Memory B cell (primary cell): ENCODE measurements at places on chromosomes 2 and 18.
A peak's percentile ranks its signal among the peaks of the same experiment; 100 is the strongest.

DNA sequence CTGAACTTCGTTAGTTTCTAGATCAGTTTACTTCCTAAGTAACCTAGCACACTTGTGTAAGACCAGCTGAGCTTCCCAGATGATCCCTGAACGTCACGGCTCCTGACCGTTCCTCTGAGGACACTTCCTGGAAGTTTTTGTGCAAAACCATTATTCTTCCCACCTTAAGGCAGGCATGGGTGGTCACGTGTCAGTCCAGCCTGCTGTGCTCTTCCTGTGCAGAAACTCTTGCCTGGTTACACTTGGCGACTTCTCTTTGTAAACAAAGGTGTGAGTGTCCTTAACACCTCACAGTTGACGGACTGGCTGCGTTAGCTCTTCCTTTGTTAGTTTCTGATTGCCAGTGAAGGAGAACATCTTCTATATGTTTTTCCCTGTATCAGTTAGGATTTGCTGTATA, 118.3 kb downstream of the SH3RF3 start:
- DNase-seq = no peak

GRCh38 chr2:100888601-100889000, 68.7 kb downstream of the NPAS2 start:
- DNase-seq = no peak

DNA sequence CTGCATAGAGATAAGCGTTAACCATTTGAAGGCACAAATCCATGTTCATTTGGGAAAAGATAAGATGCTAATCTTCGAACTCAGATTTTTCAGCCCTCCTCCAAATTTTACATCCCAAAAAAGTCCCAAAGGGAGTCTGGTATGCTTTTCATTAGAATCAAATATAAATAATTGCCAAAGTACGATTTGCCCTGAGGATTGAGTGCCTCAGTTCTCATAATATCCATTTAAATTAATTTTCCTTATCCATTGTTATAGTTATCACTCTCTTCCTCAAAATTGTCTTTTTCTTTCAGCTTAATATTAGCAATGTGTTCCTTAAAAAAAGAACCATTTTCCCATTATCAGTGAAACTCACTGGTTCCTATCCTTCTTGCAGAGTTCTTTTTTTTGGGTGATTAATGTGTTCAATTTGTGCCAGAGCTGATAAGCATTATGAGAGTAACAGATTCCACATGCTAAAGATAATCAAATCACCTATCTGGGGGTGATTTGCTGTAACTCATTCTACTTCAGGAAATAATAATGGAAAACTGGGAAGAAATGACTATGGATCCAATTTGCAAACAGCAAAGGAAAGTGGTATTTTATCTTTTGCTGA, 686 bp downstream of the HNMT start:
- no peak for DNase-seq

DNA sequence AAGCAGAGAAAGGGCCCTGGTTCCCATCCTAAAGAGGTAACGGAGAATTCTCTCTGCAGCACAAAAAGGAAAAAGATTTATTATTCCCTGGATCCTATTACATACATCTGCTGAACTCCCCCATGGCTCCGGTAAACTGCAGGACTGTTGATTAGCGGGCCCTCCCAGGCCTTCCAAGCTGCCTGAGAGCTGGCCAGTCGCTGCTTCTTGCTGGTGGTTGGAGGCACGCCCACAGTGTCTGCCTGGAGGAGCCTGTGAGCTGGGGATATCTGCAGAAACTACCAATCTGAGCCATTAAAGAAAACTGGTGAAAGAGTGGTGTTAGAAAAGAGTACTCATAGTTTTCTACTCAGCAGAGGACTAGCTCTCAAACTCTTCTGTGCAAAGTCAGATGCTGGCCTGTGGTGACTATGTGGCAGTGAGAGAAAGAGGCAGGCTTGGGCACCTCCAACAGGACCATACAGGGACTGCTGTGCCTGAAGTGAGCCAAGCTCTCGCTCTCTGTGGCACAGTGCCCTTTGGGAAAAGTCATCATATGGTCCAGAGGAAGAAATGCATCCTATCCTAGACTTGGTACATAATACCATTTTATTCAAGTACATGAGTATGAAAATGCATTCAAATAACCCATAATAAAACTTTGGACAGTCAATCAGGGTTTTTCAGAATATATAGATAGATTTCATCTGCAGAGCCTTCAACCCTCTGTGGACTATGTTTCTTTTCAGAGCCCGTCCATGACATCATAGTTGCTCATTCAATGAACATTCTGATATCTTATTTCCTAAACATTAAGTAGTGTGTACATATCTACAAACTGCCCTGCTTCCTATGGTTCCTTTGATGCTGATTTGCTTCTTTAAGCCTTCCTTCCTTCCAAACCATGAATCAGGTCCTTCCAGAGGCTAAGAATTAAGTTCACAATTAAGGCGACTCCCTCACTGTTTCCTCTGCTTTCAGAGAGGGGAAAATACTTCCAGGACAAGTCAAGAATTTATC, 242.0 kb upstream of the LYPD1 start:
- no peak for DNase-seq

DNA sequence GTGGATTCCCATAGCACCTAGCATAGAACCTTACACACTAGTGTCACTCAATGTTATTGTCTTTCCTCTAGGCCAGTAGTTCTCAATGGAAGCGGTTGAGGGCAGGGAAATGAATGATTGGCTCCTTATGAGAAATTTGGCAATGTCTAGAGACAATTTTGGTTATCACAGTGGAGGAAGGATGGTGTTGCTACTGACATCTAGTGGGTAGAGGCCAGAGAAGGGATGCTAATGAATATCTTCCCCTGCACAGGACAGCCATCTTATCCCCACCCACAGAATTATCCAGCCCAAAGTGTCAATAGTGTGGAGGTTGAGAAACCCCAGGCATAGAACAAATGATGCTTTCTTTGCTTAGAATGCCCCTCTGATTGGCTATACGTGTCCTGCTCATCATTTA, 15.8 kb downstream of the C18orf63 start:
- DNase-seq = no peak

- no peak for DNase-seq
Measured at GRCh38 chr2:128622955-128623620, 304.4 kb upstream of the HS6ST1 start.

- DNase-seq = no peak
Measured at GRCh38 chr2:34372967-34373366, 773.9 kb upstream of the FAM98A start.

GRCh38 chr2:175690113-175690837, 311.8 kb downstream of the LNPK start:
- peak; percentile 15 for DNase-seq

- DNase-seq = no peak
Measured at GRCh38 chr2:191363267-191363666, 118.1 kb downstream of the MYO1B start.

GRCh38 chr2:212994976-212995375, 156.4 kb downstream of the IKZF2 start:
- no peak for DNase-seq

GRCh38 chr2:221554769-221555493, 17.2 kb downstream of the EPHA4 start:
- peak; percentile 46 for DNase-seq

DNA sequence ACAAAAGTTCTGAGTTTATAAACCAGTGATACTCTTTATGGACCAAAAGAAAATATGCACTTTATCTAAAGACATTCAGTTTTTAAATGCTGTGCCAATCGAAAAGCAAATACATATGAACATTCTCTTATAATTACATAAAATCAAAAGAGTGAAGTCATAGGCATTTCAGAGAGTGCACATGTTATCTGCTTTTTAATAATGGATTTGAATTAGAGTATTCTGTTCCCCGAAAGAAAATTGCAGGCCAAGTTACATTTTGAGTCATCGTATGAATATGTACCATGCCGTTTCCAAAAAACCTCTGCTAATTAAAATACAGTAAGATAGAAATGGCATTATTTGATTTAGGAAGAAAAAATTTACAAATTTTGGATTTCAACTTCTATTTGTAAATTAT, 565.7 kb downstream of the ZEB2 start:
- DNase-seq = no peak

DNA sequence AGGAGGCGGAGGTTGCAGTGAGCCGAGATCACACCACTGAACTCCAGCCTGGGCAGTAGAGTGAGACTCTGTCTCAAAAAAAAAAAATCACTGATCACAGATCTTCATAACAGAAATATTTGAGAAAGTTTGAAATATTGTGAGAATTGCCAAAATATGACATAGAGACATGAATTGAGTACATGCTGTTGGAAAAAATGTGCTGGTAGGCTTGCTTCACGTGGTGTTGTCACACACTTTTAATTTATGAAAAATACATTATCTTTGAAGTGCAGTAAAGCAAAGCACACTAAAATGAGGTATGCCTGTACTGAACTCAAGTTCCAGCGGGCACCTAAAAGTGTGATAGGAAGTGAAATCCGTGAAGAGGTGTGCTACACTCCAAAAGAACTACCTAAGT, 152.6 kb downstream of the TMEFF2 start:
- DNase-seq = no peak

GRCh38 chr2:30421026-30421603, 25.9 kb upstream of the LCLAT1 start:
- DNase-seq = no peak

DNA sequence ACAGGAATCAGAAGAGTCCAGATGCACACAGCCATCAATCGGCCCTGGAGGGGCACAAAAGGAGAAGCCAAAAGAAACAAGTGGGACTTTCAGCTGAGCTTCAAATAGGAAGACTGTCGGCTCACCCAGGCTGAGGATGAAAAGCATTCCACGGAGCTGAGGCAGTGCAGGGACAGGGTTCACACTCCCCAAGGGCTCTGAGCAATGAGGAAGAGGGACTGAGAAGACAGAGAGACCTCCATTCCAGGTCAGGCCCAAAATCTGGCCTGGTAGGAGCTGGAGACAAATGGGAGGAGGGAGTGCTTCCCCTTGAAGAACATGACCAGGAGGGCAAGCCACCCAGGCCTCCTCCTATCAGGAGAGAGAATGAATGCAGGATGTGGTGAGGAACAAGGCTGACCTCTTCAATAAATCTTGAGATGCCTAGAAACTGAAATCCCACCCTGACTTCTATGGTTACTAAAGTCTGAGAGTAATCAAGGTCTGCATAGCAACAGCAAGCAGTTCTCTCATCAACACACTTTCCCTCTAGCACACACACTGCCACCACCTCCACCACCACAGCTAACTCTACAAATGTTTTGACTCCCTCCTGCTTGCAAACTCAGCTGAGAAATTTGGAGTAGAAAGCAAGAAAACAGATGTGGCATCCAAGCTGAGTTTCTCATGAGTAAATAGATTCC, 434.4 kb downstream of the TNS1 start:
- no peak for DNase-seq

DNA sequence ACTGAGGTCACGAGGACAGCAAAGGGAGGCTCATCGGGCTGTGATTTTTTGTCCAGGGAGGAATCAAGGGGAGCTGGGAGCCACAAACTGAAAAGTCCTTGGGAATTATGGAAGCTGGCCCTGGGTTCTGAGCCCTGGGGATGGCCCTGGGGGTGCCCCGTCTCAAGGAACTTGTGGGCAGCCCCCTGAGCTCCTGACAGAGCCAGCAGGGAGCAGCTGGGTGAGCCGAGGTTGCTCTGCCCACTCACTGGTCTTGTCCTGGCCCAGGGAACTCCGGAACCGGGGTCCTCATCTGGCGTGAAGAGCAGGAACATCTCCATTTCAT, 61.3 kb upstream of the HDAC4 start:
- no peak for DNase-seq

DNA sequence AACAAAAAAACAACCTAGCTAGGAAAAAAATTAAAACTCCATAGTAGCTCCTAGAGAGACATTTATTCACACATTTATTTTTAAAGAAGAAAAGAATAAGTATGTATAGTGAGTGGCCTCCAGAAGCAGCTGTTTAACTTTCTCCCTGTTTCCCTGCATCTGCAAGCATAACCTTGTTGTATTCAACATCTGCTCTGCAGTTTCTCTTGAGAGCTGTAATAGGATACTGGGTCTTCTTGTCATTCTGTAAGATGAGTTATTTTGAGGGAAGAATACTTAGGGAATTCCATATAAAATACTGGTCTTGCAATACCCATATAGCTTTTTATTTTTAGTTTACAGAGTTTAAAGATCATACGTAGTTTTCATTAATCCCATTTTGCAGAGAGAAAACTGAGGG, 246.6 kb downstream of the LRRTM1 start:
- DNase-seq = no peak

DNA sequence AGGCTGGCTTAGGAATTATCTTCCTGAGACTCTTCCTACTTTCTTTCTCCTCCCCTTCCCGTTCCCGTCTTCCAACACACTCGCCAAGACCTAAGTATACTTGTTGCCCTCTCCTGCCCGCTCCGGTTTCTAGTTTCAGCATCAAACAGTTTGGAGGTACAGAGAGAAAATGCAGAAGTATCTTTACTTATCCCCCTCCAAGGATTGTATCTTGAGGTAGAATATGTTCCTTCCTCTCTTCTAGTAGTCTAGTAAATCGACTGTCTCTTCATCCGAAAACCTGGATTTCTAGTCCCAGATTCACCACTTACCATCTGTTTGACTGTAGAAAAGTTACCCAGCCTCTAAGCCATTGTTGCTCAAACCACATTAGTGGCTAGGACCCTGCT, 755 bp downstream of the EIF4E2 start:
- DNase-seq = no peak

DNA sequence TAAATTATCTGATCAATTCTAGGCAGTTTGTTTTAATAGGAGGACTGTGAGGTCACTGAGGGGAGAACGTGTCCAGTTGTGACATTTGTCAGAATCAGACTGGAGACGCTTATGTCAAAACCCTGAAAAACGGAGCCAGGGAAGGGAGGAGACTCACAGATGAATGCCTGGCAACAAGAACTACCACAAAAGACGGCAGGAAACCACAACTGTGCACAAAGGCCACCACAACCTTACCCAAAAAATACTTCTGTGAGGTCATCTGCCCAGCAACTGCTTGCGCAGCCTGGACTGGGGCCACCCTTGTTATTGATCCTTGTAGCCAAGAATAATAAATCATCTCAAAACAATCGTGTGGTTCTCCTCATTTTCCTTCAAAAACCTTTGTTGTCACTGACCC, 173.0 kb upstream of the ALKAL2 start:
- no peak for DNase-seq

- DNase-seq = no peak
Measured at GRCh38 chr2:67108231-67108630, 288.9 kb upstream of the ETAA1 start.

DNA sequence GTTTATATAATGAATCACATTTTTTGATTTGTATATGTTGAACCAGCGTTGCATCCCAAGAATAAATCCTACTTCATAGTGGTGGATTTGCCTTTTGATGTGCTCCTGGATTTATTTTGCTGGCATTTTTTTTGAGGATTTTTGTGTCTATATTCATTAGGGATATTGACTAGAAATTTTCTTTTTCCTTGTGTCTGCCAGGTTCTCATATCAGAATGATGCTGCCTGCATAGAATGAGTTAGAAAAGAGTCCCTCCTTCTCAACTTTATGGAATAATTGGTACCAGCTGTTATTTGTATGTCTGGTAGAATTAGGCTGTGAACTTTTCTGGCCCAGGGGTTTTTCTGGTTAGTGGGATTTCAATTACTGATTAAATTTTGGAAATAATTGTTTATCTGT, 457.4 kb upstream of the DSEL start:
- no peak for DNase-seq

DNA sequence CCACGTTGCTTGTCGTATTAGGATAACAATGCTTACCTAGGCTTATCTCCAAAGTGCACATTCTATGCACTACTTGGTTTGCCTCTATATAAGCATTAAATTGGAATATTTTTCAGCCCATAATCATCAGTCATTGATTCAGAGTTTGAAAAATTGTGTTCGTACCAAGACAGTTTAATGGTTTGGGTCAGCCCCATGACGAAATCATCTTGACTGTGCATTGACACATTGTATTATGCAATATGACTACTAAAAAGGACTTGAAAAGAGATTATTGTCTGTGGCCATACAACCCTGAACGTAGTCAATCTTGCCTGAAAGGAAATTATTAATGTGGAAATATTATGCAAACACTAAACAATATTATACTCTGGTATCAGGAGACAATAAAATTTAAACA, 141.3 kb downstream of the EML6 start:
- DNase-seq = no peak
